ENCODE measurements at places on chromosomes 16 and 17.

DNA sequence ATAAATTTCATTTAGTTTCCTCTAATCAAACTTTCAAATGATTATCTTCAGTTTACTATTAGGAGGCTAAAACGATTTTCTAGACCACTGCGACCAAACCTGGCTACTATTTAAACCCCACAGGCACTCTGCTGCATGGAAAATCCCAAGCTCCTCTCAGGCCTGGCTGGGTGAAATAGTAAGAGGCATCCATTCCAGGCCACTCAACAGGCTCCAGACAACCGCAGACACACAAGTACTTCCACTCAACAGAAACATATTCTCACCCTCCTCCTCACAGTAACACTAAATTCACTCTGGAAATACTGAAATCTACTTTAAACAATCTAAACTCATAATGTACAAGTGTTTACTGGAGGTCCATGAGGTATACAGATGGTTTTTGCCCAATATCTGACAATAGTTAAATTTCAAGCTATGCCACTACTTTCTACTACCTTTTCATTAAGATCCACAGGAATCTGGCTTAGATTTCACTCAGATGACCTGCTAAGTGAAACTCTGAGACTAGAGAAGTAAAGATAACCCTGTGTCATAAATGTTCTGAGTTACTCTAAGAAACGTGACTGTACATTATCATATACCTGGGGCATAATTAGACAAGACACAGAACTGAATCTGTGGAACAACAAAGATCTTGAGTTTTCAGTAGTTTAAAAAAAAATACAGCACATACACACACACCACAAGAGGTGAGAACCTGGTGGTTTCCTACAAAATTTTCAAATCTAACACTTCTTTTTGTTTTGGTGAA, 10.4 kb downstream of the VPS53 start:
- DNase-seq = peak; percentile 54

GRCh38 chr16:89078172-89078571, 15.5 kb upstream of the ACSF3 start:
- no peak for DNase-seq

GRCh38 chr16:24741862-24742261, 12.4 kb downstream of the TNRC6A start:
- no peak for DNase-seq

DNA sequence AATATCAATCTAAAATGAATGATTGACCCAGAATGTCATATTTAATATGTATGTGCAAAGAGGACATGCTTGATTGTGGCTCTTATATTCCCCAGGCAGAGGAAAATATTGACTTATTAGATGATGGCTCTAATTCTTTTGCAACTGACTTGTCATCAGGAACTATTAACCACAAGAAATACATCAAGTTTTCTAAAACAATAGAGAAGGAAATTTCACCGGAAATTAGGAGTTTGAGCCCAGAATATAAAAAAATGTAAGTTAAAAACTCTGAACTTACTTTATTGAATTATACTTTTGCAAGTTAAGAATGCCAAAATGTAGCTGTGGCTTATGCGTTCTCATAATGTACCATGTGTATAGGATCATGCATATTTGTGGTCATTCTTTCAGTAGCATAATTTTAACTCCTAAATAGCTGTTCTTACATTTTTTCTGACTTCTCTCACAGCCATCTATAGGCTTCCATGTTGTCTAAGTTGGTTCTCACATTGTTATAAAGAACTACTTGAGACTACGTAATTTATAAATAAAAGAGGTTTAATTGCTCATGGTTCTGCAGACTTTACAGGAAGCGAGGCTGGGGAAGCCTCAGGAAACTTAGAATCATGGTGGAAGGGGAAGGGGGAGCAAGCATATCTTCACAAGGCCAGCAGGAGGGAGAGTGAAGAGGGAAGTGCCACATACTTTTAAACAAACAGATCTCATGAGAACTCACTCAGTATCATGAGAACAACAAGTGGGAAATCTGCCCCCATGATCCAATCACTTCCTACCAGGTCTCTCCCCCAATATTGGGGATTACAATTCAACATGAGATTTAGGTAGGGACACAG, 11.6 kb downstream of the EFCAB13 start:
- peak; percentile 19 for DNase-seq

GRCh38 chr17:45732926-45733505, 51.1 kb upstream of the CRHR1 start:
- no peak for DNase-seq

DNA sequence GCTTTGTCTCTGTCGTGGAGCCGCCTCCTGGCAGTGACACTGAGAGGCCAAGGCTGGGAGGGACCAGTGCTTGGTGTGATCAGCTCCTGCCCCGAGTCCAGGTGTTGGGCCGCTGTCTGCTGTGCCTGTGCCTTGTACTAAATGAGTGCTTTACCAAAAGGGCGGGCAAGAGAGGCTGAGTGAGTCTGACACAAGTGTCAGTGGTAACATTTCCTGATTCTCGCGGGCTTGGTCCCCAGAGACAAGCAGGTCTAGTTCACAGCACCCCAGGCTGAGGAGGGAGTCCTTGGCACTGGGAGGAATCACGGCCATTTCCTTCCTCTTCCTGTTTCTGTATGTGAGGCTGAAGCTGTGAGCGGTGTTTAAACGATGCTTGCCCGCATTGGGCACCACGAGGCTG, 30.2 kb downstream of the PLD6 start:
- DNase-seq = no peak

DNA sequence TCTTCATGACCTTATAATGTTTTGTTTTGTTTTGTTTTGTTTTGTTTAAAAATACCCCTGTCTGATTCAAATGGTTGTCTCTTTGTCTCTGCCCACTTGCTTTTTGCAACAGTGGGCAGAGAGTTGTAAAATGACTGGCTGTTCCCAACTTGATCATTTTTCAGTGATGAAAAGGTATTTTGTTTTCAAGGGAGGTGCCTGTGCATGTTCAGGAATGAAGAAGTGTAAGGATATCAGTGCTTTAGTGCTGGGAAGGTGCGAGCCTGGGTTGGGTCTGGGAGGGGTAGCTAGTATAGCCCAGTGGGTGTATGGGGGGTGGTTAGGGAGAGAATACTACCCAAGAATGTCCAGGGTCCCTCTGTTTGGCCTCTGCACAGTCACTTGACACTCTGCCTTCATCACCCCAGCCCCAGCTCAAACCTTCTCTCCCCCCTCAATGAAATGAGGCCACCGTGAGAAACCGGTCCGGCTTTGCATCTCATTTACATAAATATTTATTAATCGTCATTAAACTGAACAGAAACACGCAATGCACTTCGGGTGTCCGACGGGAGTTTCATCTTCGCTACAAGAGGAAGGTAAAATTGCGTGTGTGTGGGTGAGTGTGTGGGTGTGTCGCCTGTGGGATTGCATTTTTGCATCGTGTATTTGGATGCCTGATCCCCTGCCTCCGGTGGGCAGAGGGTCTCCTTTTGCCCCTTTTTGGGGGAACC, 4.3 kb downstream of the NEUROD2 start:
- no peak for DNase-seq

DNA sequence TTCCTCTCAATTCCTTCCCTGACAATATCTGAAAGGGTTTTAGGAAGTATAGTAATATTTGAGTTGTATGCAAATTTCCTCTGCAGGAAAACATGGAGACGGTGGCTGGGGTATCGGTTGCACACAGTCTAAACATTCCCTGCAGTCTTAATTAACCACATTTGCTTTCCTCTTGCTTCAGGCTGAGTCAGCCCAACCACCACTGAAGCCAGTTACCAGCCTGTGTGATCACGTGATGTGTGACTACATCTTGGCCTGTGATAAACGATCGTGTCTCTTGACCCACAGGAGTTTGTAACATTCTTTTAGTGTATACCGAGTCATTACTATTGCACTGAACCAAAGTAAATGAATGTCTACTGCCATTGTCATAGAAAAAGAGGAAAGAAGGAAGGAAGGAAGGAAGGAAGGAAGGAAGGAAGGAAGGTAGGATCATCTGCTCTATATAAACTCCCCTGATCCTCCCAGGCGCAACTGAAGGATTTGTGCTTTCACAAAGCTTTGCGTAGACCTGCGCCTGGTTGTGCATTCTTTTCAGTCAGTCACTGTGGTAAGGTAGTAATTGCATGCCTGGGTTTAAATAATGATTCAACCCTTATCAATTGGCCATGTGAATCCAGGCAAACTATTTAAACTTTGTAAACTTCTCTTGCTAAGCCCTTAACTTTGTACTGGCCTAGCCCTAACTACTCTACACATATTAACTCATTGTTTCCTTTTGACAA, 280.6 kb upstream of the SALL1 start:
- DNase-seq = peak; percentile 99

GRCh38 chr16:71230122-71230845, at the start of gene HYDIN:
HYDIN (minus strand) TSS chr16:71230722; CDS start chr16:71186895, 43,827 bp downstream.
- DNase-seq = peak; percentile 20

DNA sequence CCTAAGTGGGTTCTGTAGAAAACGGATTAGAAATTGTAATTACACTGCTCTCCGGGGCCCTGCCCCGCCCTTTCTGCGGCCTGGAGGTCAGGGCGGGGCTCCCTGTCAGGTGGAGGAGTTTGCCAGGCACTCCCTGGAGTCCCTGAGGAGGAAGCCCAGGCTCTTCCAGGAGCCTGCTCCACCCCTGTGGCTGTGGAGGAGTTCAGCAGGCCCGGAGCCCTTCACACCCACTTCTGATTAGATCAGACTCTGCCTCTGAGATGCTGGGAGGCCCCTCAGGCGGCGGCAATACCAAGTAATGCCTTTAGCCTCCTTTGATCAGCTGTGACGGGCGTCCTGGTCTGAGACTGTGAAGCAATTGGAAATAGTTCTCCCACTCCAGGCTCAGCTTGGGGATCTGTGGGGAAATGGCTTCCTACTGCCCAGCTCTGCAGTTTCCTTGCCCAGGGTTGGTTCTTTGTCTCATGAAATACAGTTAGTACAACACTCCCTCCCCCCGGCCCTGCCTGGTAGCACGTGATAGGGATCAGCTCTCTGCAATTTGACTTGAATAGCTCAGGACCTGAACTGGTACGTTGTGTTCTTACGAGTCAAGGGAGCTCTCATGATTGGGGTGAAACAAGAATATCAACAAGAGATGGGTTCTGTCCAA, 22.3 kb downstream of the BAIAP2 start:
- peak; percentile 92 for DNase-seq

DNA sequence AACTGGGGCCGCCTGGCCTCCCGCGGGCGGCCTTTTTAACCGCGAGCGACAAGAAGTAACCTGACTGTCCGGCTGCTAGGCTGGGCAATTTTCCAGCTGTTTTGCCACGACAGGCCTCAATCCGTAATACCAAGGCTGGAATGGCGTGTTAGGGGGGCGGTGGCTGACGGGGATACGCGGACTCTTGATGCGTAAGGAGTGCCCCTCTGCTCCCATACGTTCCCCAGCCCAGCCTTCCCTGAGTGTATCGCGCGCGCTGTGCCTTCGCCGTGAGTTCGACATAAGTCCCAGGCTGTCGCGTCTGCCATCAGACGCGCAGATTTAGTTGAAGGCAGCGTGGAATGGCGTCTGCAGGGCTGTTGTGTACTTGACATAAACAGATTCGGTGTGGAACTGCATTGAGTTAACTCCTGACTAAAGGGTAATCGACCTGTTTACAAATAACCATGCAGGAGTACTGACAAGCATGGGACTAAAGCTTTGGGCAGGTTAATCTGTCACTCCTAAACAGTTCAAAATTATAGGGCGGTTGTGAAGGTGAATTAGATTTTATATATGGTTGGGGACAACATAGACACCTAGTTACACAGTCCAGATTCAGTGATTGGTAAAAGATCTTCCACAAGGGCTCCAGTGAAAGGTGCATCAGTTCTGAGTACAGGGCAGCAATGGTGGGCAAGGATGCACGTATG, 16.6 kb upstream of the ERN1 start:
- DNase-seq = peak; percentile 68

DNA sequence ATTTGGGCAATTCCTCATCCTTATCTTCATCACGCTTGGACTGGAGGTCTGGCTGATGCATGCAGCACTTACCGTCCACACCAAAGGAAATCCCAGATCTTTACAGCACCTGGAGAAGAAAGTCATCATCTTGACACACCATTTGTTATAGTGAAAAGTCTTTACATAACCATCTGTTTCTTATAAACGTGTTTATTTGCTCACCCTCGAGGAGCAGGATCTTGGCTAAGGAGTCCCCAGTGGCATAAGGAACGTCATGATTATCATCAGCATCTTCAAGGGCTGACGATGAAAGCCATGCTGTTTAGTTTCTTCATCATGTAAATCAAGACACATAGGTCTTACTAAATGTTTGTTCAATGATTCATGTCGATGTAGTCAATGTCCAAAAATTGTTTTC, 248.8 kb upstream of the ELAC2 start:
- no peak for DNase-seq

- DNase-seq = peak; percentile 66
These were observed 5.0 kb downstream of the ABHD15 start for GRCh38 chr17:29561554-29562517.

DNA sequence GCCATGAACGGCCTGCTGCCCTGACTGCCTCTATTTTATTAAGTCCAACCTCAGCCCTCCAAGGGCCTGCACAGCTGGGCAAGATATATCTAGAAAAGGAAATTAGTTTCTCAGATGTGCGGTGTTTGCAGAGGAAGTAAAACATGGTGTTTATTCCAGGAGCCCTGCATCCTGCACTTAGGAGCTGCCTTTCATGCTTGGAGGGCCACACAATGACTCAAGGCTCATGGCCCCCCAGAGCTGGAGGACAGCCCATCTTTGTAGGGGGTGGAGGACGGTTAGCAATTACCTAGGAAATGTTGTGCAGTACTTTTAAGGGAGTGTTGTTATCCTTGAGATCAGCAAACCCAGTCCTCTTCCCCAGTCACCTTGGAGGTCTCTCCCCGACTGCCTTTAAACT, 80.5 kb downstream of the COPRS start:
- no peak for DNase-seq

DNA sequence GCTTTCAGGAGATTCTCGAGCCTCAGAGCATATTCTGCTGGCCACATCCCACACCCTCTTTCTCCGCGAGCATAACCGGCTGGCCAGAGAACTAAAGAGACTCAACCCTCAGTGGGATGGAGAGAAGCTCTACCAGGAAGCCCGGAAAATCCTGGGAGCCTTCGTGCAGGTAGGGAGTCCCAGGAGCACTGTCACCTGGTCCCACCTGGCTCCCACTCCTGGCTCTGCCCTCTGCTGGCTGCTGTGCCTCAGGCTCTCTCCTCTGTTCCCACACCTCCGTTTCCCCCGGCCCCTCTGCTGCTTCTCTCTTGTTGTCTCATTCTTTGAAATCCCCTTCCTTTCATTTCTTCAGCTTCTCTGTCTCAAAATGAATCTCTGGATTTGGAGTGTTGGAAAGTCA, 16.4 kb downstream of the LPO start:
- DNase-seq = no peak
